NCI-H526 treated with DMSO at 0.1 percent for 48 hours (cell line): ENCODE measurements at places on chromosomes 12 and 14.

DNA sequence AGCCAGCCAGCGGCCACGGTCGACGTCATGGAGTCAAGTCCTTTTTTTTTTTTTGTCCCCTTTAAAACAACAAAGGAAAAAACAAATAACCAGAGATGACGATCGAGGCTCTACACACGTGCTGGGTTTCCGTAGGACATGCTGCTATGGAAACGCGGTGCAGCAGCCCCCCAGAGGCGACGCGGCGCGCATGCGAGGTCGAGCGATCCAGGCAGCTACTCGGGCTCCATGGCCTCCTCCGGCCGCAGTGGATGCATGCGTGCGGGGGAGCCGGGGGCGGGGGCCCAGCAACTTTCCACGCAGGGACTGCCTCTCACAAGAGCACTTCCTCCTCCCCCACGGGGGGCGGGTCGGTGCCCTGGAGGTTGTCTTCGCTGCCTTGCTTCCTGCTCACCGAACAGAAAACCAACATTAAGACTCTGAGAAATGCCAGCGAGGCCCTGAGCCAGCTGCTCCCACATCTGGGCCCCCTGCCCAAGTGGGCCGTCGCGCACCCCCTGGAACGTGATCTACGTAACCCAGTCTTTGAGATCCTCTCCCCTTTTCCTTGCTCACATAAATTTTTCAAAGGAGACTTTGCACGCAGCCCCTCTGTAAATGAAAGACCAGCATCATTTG, 30.7 kb downstream of the P2RX4 start:
- DNase-seq, result no peak

GRCh38 chr12:62670986-62671720, 204.5 kb downstream of the MON2 start:
- DNase-seq, result no peak

GRCh38 chr14:76261371-76261811, 109.7 kb downstream of the GPATCH2L start:
- DNase-seq, result no peak

- DNase-seq, result no peak
These were observed 196.8 kb downstream of the KIF26A start for GRCh38 chr14:104335176-104335575.

- DNase-seq, result no peak
These were observed 25.3 kb downstream of the CMKLR1 start for GRCh38 chr12:108313606-108314351.

GRCh38 chr12:40946612-40947194, 241.4 kb upstream of the PDZRN4 start:
- no peak for DNase-seq

GRCh38 chr12:123967121-123967586, 5.5 kb downstream of the CCDC92 start:
- DNase-seq, result no peak

GRCh38 chr12:50220363-50220995, 53.3 kb upstream of the CERS5 start:
- peak; percentile 23 for DNase-seq

DNA sequence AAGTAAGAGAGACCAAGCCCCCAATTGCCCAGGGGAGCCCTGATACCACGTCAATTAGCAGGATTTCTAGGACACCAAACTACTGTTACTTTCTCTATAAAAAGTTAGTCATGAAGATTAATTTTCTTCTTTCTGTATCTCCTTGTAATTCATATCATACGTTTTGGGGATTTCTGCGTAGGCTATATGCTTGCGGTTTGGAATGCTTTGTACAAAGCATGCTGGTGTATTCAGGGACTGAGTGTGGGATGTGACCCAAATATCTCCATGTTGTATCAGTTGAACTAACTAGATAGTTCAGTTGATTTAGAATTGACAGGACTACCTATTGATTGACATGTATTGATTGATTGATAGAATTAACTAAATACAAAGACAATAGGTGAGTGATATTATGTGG, 7.7 kb downstream of the GPR33 start:
- no peak for DNase-seq

DNA sequence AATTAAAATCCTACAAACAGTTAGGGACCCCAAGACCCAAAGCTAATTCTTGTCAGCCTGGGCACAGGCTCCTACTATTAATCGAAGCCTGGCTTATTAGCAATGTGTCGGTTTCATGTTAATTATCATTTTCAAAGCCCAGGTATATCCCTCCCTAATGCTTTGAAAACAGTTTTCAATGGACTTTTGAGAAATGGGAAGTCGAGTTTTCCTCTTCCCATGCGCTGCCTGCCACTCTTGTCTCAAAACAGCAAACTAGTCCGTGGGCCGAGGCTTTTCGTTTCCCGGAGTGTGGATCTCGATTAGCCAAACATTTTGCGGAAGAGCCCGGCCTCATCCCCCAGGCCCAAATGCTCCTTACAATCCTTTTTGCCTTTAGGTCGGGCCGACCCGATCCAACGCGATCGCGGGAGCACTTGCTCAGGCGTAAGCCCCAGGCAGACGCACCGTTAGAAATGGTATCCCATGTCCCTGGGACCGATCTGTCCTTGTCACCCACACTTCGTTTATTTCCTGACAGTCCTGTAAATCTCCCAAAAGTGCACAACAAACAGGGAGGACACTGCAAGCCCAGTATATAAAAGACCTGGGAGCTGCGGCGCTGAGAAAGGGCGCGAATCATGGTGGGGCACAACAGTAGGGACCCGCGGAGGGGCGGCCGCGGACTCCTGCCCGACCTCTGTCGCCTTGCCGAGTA, 1.5 kb downstream of the SIX6 start:
- DNase-seq, result no peak

- DNase-seq, result no peak
These were observed 257.3 kb upstream of the PLEKHG7 start for GRCh38 chr12:92445253-92446082.
